T1000 (cell line): ENCODE measurements at places on chromosomes 13 and 19.

DNA sequence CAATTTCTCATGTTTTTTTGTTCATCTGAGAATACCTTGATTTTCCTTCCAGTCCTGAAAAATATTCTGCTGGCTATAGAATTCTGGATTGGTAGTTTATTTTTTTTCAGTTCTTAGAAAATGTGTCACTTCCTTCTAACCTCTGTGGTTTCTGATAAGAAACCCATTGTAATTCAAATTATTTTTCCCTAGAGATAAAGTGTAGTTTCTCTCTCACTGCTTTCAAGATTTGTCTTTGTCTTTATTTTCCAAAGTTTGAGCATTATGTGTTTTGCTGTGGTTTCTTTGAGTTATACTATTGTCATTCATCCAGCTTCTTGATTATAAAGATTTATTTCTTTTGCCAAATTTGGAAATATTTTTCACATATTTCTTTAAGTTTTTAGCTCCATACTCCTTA lies 324.0 kb upstream of the SPRY2 start:
- DNase-seq: no peak

DNA sequence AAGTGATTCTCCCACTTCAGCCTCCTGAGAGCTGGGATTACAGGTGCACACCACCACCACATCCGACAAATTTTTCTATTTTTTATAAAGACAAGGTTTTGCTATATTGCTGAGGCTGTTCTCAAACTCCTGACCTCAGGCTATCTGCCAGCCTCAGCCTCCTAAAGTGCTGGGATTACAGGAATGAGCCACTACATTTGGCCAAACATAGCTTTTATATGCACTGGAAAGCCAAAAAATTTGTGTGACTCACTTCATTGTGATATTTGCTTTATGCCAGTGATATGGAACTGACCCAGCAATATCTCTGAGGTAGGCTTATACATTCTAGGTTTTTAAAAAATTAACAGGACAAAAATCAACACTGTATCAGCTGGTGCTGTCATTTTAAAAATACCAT lies 26.8 kb upstream of the ACOD1 start:
- DNase-seq: no peak

DNA sequence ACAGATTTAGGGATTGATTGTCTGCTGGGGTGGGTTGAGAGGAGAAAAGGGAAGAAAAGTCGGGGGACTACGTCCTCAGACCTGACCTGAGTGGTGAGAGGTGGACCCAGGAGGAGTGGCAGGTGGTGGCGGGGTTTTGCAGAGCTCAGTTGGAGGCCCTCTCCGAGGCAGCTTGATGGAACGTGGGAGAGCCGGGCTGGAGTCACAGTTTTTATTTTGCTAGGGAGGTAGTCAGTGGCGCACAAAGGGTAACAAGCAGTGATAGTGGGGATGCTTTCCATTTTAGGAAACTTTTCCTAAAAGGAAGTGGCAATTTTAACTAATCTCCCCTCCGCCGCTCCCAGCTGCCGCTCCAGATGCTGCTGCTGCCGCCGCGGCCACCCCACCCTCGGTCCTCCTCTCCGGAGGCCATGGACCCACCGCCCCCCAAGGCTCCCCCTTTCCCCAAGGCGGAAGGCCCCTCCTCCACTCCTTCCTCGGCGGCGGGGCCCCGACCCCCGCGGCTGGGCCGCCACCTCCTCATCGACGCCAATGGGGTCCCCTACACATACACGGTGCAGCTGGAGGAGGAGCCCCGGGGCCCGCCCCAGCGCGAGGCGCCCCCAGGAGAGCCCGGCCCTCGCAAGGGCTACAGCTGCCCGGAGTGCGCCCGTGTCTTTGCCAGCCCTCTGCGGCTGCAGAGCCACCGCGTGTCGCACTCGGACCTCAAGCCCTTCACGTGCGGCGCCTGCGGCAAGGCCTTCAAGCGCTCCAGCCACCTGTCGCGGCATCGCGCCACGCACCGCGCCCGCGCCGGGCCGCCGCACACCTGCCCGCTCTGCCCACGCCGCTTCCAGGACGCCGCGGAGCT lies 1.1 kb upstream of the ZNF581 start:
- DNase-seq: no peak

DNA sequence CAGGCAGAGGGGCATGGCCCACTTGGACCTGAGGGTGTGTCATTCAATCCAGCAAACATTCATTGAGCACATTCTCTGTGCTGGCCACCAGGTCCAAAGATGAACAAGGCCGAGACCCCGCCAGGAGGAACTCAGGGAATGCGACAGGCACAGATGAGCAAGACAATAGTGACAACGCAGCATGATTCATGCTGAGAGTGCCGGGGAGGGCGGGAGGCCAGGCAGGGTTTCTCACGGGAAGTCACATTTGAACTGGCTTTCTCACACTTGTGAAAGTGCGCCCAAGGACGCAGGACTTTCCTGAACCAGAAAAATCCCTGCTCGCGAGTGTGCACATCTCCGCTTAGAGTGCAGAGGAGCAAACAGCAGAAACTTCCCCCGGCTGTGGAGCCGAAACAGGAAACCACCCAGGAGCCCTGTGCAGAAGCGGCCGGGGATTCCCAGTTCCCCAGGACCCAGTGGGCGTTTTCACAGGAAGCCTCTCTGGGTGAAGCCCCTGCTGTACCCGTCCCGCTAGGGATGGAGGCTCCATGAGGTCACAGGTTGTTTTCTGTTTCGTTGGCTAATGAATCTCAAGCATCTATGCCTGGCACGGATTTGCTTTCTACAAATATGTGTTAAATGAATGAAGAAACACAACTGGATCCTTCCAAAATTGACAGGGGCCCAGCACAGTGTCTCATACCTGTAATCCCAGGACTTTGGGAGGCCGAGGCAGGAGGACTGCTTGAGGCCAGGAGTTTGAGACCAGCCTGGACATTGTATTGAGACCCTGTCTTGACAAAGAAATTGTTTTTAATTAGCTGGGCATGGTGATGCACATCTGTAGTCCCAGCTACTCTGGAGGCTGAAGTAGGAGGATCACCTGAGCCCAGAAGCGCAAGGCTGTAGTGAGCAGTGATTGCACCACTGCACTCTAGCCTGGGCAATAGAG lies 68.4 kb upstream of the TM9SF2 start:
- peak; percentile 37 for DNase-seq

DNA sequence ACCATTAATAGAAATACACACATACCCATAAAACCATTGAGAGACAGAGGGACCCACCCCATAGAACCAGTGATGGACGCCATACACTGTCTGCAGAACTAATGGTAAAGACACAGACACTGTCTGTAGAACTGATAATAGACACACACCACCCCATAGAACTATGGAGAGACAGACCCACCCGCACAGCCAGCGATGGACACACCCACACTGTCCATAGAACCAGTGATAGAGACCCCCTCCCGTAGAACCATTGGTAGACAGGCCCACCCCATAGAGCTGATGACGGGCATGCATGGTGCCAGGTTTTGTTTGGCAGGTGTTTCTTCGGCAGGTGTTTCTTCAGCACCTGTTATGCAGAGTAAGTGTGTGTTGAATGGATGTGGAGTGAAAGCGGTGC lies 88.3 kb upstream of the TEX29 start:
- no peak for DNase-seq

GRCh38 chr19:50309396-50310125 lies 19.6 kb downstream of the KCNC3 start:
- DNase-seq: no peak

DNA sequence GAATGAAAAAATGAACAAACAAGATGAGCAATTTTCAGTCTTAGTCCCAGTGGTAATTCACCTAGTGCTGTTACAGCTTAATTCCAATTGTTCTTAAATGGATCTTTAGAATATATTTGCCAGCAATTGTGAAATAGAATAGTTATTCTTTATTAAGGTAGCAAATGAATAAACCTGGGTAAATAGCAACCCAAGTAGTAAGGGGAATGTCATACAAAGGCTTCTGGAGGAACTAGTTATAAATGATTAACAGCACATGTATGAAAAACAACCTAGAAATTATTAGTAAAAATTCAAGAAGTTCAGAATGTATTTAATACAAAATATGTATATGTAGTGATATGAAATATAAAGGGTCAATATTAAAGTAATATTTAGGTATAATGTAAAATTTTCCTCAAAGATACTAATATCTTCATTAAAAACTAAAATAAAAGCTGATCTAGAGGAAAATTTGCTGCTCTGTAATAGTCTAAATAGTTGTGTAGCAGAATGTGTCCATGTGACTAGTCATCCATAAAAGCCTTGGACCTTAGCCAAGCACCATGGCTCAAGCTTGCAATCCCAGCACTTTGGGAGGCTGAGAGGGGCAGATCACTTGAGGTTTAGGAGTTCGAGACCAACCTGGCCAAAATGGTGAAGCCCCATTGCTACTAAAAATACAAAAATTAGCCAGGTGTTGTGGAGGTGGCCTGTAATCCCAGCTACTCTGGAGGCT lies 535.9 kb upstream of the ATXN8OS start:
- DNase-seq: no peak

- no peak for DNase-seq
These were observed 6.2 kb downstream of the ZNF708 start for GRCh38 chr19:21323000-21323399.
